ENCODE measurements at places on chromosomes 7 and 10.

DNA sequence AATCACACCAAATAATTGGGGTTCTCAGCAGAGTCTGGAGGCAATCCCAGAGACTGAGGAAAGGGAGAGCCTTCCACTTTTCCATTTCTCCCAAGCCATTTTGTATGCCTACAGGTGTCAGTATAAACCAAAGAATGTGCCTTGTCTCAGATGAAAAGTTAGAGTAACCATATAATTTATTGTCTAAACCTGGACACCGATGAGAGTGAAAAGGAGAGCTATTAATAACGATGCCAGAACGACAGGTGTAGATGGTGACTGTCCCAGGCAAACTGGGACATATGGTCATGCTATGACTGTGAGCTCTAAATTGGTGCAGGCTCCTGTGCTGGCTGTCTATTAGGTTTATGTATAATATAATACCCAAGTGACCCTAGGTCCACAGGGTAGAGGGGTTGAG lies 219.6 kb downstream of the ARHGAP12 start:
- DNase-seq, result no peak

DNA sequence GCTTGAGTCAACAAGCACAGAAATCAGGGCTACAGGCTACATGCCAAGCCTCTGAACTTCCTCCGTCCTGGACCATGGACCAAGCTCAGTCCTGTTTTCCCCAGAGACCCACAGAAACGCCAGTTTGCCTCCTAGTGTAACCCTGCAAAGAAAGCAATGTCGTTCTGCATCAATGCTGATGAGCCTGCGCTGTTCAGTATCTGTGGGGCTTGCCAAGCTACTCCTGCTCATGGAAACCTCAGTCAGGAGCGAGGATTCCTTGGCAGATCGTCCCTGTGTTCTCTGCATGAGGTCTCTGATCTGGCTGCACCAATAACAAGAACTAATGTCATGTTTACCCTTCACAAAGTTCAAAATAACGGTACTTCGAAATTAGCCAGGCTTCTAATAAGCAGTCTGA lies 495.5 kb upstream of the C7orf33 start:
- DNase-seq, result no peak

DNA sequence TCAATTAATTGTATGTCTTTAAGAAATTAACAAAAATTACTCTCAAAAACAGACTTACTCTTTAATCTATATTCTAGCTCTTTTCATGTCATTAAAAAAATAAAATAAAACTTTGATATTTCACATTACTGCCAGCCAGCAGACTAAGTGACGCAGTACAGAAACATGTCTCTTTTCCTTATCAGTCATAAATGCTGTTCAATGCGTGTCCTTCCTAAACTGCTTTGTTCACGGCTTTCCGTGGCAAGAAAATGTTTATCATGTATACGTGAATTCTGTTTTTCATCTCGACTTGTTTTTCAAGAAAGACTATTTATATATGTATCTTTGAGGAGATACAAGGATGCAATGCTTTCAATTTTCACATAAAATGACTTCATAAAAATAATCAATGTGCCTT lies 182.4 kb downstream of the DOCK4 start:
- no peak for DNase-seq

DNA sequence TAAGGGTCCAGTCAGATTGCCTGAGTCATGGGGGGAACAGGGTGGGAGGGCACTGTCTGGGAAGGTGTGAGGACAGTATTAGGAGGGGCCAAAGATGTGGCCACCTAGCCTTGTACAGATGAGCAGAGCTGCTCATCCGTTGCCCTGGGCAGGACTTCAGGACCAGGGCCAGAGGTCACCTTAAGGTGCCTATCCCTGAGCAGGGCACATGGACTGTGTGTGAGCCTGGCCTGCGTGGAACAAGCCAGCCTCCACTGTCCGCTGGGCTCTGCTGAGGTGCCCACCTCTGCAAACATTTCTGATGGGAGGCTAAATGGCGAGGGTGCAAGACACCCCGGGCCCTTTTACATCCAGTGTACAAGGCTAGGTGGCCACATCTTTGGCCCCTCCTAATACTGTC lies 3.4 kb upstream of the OPN1SW start:
- no peak for DNase-seq

DNA sequence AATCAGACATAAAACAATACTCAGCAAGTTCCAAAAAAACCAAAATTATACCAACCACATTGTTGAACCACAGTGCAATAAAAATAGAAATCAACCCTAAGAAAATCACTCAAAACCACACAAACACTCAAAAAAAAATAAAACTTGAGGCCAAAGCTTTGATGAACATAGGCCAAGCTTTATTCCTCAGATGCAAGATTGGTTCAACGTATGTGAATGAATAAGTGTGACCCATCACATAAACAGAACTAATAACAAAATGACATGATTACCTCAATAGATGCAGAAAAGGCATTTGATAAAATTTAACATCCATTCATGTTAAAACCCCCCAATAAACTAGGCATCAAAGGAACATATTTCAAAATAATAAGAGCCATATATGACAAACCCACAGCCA lies 506.1 kb upstream of the FZD8 start:
- no peak for DNase-seq

GRCh38 chr10:60901561-60902235 lies 42.3 kb downstream of the RHOBTB1 start:
- no peak for DNase-seq

- no peak for DNase-seq
These were observed 13.7 kb downstream of the THSD7A start for GRCh38 chr7:11818281-11818680.

DNA sequence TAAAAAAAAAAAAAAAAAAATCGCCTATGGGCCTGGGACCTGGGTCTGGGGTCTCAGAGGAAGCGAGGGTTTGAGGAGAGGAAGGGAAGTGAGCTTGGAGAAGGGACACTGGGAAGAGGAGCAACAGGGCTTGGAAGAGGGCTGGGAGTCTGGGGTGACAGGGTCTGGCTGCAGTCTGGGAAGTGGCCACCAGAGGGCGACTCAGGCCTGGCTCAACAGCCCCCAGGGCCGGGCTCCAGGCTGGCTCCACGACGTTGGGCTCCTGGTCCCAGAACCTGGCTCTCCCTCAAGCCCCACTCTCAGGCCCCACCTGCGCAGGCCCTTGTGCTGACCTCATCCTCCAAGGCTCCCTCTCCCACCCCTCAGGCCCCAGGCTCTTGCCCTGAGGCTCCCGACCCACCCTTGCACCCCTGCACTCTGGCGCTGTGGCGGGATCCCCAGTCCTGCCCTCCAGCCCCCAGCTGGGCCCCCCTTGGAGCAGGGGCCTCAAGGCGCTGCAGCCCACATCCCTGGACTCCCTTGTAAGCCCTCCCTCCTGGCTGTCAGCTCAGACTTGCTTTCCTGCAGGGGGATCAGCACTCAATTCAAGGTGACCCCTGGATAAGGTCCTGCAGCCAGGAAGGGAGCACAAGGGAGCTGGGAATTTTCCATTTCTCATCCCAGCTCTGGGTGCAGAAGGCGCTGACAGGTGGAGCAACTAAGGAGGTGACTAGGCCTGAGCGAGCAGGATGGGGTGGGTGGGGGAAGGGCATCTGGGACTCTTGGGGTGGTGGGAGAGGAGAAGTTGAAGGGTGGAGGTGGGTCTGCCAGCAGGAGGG lies 5.4 kb upstream of the SPACDR start:
- DNase-seq, result peak; percentile 76

GRCh38 chr10:27644307-27644939 lies 101.2 kb downstream of the MKX start:
- no peak for DNase-seq

DNA sequence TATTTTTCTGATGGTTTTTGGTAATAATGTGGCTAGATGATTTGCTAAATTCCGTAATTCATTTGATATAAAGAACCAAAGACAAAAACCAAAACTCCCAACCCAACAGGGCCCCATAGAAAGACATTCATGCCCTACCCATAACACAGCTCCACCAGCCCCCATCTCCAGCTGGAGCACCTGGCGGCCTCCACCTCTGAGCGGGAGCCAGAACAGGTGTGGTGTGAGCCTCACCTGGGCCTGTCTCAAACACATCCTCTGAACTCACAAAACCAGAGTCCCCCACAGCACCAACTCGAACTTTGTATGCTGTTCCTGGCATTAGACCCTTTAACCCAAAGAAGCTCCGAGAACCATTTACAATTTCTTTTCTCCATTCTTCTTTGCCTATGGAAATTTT lies 36.5 kb upstream of the LAMB4 start:
- DNase-seq, result no peak
